Mucosa of gallbladder (tissue), 1 donor: ENCODE measurements at places on chromosomes 11 and 22. TPM values are rescaled to one million over a fixed set of nuclear protein-coding genes. Genes with fewer than 3 reads are reported as not detected.

OR4A16 gene
- not detected for total RNA-seq

MMP8 gene
- not detected for total RNA-seq

KCNJ1 gene
- not detected for total RNA-seq

DNA sequence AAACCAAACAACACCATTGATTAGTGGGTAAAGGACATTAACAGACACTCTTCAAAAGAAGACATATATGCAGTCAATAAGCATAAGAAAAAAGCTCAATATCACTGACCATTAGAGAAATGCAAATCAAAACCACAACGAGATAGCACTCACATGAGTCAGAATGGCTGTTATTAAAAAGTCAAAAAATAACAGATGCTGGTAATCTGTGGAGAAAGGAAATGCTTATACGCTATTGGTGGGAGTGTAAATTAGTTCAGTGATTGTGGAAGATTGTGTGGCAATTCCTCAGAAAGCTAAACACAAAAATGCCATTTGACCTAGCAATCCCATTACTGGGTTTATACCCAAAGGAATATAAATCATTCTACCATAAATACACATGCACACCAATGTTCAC, 182.6 kb downstream of the TRPC6 start:
- no peak for DNase-seq

- DNase-seq = no peak
Measured at GRCh38 chr11:27411328-27411727, 48.3 kb upstream of the CCDC34 start.
